Fibroblast of the aortic adventitia (primary cell): ENCODE measurements at places on chromosomes 7 and 10. TPM values are rescaled to one million over a fixed set of nuclear protein-coding genes. Genes with fewer than 3 reads are reported as not detected.

Gene UCN3
- not detected in 2 replicates for total RNA-seq

Gene SEMA3A
- 1.6 and 118 TPM in 2 replicates for total RNA-seq

Gene ENKUR
- 0.09 TPM in 1 of 2 replicates, not detected in the other for total RNA-seq

Gene ENTPD1
- total RNA-seq: 0.09 and 0.16 TPM in 2 replicates

Gene ITGB8
- total RNA-seq: 17.7 and 79.2 TPM in 2 replicates

Gene PDE6C
- total RNA-seq: not detected in 2 replicates

Gene ASZ1
- total RNA-seq: not detected in 2 replicates

Gene LRRC17
- total RNA-seq: 95.6 and 131 TPM in 2 replicates

Gene ITPRID1
- total RNA-seq: not detected in 2 replicates

Gene PHTF2
- total RNA-seq: 17.4 and 47.5 TPM in 2 replicates

DNA sequence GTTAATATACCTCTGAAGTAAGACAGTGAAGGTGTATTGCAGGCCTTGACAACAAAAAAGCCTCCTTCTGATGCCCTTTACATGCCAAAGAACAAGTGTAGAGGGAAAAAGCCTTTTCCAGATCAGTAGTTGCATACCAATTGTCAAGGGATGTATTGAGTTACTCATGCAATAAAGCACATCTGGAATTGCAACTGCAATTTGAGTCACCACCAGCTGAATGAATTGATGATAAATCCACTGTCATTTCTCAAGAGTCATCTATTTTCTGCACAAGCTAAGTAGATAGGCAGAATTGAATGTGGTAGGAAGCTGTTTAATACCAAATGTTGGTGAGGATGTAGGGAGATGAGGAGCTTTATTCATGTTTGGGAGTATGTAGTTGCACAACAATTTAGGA lies 325.9 kb upstream of the SMIM30 start:
- DNase-seq: no peak

DNA sequence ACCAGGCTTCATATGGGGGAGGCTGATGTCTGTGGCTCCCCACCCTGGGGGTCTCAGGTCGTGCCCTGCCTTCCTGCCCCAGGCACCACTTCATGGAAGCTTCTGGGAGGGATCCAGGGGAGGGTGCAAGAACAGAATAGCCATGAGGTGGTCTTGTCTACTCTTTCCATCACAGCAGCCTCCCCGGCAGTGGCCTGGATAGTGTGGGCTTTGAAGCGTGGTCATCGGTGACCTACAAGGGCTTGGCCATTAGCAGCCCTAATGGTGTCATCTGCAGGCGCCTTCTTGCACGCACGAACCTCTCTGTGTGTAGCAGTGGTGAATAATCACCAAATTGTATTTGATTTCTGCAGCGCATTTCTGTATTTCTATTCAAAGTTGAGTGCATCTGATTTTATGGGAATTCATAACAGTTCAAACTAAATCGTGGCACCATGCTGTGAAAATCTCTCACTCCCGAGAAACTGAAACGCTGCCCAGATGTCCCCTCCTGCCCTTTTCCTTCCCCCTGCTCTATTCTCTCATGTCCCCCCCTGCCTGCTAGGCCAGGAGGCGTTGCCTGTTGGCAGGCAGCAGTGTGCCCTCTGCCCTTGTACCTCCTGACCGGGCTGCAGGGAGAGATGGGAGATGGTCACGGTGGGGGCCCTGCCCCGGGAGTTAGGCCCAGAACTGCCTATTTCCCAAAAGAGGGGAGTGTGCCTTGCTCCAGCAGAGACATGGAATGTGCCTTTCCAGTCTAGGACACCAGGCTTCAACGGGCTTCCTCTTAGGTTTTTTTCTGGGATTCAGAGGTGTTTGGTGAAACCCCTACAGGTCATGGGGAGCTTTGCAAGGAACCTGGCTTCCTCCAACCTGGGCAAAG lies 34.8 kb downstream of the CDH23 start:
- DNase-seq: no peak

GRCh38 chr7:24576171-24577025 lies 3.1 kb downstream of the PALS2 start:
- peak; percentile 85 for DNase-seq

DNA sequence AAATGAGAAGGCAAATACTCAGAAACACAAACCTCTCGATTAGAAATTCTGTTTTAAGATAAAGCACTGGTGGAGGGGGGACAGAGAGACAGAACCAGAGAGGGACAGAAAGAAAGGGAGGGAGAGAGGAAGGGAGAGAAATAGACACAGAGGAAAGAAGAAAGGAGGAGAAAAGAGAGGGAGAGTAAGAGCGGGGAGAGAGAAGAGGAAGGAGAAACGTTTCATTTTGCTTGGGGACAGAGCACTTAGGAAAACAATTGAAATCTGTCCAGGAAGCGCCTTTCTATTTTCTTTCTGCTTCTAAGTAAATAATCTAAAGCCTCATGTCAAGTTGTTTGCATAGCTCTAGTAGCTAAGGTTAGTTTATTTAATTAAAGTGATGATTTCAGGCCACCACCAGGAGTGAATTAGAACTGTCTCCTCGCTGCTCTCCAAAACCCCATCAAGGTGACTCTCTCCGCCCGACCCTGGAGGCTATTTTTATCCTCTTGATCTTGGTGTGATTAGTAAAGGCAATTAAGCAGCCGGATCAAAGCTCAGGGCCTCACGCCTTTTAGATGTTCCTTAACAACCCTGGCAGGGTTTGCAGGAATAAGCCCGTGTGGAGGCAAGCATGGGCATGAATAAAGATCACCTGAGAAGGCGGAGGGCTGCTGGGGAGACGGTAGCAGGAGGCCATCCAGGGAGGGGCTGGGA lies 73.4 kb upstream of the INSIG1 start:
- no peak for DNase-seq

DNA sequence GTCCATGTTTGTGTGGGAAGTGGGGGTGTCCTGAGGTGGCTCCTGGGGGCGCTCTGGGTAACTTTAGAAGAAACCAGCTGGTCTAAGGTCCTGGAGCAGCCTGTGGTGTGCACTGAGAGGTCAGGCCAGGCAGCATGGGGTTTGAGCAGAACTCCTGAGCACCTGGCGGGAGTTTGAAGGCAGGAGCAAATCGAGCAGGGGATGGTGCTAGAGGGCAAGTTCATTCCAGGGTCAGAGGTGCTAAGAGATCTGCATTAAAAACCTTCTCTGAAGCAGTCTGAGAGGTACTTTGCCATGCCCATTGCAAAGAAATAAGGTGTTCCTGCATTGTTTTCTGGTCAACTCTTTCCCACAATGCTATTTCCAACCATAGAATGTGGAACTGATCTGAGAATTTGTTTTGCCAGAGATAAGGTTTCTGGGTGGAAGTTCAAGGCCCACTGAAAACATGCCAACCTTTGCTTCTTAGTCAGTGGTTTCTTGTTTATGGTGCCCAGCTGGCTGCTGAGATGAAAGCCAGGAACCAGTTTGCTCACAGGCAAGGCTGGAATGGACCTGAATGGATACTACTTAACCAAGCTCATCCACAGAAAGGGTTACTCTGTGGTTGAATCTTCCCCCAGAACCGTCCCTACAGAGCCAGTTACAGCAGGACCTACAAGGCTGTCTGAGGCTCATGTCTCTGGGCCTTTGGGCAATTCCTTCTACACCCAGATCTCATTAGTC lies 136.3 kb upstream of the TMEM72 start:
- DNase-seq: peak; percentile 93

DNA sequence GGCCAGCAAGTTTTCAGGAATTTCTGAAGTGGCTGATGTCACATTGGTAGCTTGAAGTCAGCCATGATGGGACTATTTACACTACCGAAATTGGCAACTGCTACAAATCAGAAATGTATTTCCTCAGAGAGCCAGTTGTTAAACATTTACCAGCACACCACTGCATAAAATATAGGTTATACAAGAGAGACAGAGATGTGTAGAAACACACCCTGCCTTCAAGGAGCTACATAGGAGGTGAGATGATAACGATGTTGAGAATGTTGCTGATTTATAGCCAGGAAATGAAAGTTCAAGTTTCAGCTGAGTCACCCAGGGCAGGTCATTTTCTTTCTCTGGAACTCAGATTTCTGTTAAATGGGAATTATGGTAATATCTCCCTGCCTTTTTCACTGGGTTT lies 46.0 kb upstream of the TCF7L2 start:
- DNase-seq: peak; percentile 38

DNA sequence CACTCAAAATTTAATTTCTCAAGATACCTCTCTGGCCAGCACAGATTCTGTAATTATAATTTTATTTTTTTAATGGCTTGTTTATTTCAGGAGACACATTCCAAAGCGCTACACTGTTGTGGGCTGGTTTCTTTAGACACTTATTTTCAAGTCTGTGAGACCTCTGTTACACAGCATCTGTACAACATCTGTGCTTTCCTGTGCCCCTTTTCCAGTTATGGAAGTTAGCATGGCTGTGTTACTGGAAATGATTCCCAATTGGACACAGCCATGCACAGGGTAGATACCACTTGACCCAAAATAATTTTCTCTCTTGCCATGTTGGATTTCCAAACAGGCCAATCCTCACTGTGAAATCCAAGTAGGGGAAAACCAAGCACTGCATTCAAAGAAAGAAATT lies 172.3 kb upstream of the ADCY1 start:
- no peak for DNase-seq

- no peak for DNase-seq
Observed at GRCh38 chr7:147774461-147774860, 816.1 kb upstream of the C7orf33 start.

DNA sequence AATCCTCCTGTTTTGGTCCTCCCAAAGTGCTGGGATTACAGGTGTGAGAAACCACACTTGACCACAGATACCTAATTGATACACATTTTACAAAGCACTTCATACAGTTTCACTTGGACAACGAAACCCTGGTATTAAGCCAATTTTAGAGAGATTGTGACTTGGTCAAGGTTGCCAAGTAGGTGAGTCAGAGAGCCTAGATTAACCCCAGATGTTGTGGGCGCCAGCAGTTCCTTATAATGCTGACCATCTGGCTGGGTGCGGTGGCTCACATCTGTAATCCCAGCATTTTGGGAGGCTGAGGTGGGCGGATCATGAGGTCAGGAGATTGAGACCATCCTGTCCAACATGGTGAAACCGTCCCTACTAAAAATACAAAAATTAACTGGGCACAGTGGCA lies 4.9 kb upstream of the PHKG1 start:
- peak; percentile 98 for DNase-seq

DNA sequence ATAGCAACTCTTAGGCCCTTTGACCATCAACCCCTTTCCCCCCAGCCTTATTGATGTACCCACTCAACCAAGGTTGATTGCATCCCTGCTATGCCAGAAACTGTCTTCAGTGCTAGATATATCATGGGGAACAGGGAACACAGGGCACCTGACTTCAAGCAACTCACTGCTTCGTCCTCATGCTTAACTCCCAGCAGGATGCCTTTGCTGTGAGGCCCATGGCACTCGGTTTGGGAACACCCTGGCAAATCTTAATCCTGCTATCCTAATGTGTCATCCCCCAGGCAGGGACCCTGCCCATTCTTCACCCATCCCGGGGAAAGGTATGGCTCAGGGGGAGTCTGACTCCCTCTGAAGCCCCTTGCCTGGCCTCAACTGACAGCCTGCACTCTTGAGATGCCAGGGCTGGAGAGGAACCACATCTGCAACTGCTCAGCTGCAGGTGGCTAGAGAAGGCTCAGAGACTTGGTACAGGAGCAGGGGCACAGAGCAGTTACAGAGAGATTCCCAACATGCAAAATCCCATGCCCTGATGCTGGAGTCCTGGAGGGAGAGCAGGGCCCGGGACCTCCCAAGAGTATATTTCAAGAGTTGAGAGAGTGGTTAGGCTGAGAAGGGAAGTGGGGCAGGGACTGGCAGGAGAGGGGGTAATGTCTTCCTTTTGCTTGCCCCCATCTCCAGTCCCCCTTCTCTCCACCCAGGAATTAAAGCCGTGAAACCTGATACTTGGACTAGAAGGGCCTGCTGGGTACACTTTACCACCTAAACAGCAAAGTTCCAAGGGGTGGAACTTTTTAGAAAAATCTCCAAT lies 2.4 kb upstream of the UNC5B start:
- no peak for DNase-seq

GRCh38 chr7:54392935-54393334 lies 149.2 kb upstream of the VSTM2A start:
- no peak for DNase-seq

DNA sequence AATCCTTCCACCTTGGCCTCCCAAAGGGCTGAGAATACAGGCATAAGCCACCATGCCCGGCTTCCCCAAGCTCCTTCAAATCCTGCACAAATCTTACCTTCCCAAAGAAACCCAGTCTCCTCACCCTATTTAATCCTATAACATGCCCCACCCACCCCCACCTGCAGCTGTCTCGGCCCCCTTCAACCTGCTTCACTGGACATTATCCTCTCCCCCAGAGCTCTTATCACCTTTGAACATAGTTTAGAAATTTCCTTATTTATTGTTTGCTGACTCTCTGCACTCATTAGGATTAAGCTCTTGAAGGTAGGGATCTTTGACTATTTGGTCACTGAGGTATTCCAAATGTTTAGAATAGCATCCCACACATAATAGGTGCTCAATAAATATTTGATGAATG lies 3.5 kb downstream of the ZNF467 start:
- no peak for DNase-seq
